Myometrial cell (primary cell): ENCODE measurements at places on chromosomes 1 and 21. TPM values are rescaled to one million over a fixed set of nuclear protein-coding genes. Genes with fewer than 3 reads are reported as not detected.

ACTN2 gene
- not detected in 2 replicates for total RNA-seq

BRDT gene
- total RNA-seq: not detected in 2 replicates

TIAM1 gene
- 0.35 and 1.2 TPM in 2 replicates for total RNA-seq

LSM10 gene
- 46.4 and 61.4 TPM in 2 replicates for total RNA-seq

IL12RB2 gene
- total RNA-seq: not detected in 2 replicates

SPAG17 gene
- not detected in 2 replicates for total RNA-seq

LEMD1 gene
- total RNA-seq: not detected in 2 replicates

DDR2 gene
- total RNA-seq: 109 and 122 TPM in 2 replicates

GUCA2A gene
- total RNA-seq: not detected in 2 replicates
